NCI-H226 (cell line): ENCODE measurements at places on chromosomes 1 and 21.
A peak's percentile ranks its signal among the peaks of the same experiment; 100 is the strongest.

GRCh38 chr1:211541278-211541677, 37.7 kb downstream of the SLC30A1 start:
- no peak for DNase-seq

DNA sequence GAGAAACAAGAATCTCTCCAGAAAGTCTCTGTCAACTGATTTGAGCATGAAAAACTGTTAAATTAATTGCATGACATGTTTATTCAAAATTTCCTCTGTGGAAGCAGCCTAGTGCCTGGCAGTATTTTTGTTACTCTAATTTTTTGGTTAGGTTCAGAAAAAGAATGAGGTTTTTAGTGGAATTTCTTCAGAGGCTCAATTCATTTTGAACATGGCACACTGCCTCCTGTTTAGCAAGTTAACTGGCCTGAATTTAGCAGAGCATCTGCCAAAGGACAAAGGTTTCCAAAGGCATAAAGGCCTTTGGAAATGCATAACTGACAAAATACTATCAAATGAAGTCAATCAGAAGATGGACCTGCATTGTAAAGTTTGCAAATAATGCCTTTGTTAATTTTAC, 1326.5 kb downstream of the PLA2G4A start:
- DNase-seq = no peak

GRCh38 chr1:224217655-224218623, 34.9 kb downstream of the DEGS1 start:
- DNase-seq = no peak

- peak; percentile 98 for DNase-seq
Observed at GRCh38 chr1:12477936-12478611, 139.9 kb downstream of the DHRS3 start.

- no peak for DNase-seq
Observed at GRCh38 chr1:10540277-10541005, 65.7 kb downstream of the PEX14 start.

- DNase-seq = no peak
Observed at GRCh38 chr1:237740846-237741245, 149.9 kb downstream of the ZP4 start.

GRCh38 chr1:115112496-115113375, 23.4 kb upstream of the TSPAN2 start:
- no peak for DNase-seq

- DNase-seq = no peak
Observed at GRCh38 chr1:182699393-182700350, 15.3 kb upstream of the RGS8 start.

GRCh38 chr1:193408782-193409293, 222.4 kb upstream of the B3GALT2 start:
- DNase-seq = peak; percentile 98

GRCh38 chr1:33147997-33148314, 33.9 kb downstream of the TRIM62 start:
- DNase-seq = peak; percentile 38

DNA sequence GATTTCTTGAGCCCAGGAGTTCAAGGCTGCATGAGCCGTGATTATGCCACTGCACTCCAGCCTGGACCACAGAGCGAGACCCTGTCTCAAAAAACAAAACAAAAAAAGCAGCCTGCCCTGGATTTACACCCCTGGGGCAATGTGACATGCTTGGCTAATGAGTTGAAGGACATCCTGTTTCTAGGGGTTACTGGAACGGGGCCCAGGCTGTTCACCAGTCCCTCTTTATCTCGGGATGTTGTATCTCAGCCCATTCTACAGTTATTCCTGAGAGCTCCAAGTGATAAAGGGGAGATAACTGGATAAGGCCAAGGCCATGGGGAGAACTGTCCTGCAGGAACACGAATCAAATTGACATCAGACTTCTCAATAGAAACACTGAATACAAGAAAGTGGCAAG, 21.7 kb upstream of the S100A2 start:
- no peak for DNase-seq

- DNase-seq = no peak
Observed at GRCh38 chr1:215119719-215120365, 37.3 kb downstream of the KCNK2 start.

- DNase-seq = no peak
Observed at GRCh38 chr1:86596741-86597290, 49.9 kb downstream of the CLCA4 start.

DNA sequence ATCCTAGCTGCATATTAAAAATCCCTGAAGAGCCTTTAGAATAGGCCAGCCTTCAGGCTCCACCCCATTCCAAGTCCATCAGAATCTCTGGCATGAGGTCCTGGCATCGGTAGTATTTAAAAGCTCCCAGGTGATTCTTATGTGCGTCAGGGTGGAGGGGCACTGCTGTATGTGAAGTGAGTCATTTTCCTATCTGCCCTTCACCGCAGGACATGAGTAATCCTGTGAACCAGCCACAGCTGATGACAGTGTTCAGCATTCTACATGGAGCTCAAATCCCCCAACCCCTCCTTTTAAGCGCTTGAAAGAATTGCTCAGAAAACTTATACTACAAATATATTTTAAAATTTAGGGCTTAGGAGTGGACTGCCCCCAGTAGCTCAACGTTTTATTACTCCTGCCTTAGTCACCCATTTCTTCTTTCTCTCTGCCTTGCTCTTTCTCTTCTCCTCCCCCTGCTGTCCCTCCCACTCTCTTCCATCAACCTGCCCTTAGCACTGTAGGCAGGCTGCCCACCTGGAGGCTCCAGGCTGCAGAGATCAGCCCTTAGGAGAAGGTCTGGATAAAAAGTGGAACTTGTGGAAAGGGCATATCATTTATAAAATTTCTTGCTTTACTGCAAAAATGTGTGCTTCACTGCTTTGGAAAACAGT, 73.8 kb upstream of the ZNF281 start:
- peak; percentile 100 for DNase-seq

DNA sequence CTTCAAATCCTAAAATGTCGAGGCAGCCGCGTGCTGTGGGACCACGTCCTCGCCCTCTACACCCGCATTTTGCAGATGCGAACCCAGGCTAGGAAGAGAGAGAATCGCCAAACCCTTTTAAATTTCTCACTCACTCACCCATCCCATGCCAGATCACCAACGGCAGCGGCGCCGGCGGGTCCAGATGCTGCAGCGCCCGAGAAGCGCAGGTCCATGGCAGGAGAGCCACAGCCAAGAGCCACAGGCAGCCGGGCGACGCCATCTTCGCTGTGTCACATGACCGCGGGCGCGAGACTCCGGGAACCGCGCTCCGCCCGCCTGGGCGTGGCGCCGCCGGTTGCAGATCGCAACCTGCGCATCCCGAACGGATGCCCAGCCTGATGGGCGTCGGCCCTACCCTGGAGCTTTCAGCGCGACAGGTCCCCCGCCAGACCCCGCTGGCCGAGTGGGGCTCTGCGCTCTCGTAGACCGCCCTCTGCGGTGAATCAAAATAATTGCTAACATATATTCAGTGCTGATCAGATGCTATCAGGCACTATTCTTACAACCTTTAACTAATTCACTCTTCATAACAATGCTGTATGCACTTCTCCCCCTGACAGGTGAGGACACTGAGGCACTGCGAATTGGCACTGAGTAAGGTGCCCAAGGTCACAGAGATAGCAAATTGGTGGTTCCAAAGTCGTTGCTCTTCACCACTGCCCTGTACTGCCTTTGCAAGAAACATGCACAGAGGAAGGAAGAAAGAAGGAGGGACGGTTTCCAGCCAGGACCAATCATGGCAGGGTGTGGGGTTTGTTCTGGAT, at the start of gene PPT1:
Gene PPT1, minus strand, starts transcription at position 276 of the 806 bp plus-strand sequence. Its CDS starts 14 bp downstream, at position 262.
- DNase-seq = peak; percentile 68

DNA sequence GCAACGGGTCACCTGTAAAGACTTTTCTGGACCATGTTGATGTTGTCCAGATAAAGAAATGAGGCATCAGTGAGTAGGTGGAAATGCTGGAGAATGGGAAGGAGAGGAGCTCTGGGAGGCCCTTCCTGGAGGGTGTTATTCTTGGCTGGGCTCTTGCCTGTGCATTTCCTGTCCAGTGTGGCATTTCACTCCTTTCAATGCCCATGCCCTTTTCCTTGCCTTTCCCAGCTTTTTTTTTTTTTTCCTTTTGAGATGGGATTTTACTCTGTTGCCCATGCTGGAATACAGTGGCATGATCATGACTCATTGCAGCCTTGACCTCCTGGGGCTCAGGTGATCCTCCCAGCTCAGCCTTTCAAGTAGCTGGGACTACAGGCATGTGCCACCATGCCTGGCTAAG, 11.8 kb downstream of the NOS1AP start:
- DNase-seq = peak; percentile 84

DNA sequence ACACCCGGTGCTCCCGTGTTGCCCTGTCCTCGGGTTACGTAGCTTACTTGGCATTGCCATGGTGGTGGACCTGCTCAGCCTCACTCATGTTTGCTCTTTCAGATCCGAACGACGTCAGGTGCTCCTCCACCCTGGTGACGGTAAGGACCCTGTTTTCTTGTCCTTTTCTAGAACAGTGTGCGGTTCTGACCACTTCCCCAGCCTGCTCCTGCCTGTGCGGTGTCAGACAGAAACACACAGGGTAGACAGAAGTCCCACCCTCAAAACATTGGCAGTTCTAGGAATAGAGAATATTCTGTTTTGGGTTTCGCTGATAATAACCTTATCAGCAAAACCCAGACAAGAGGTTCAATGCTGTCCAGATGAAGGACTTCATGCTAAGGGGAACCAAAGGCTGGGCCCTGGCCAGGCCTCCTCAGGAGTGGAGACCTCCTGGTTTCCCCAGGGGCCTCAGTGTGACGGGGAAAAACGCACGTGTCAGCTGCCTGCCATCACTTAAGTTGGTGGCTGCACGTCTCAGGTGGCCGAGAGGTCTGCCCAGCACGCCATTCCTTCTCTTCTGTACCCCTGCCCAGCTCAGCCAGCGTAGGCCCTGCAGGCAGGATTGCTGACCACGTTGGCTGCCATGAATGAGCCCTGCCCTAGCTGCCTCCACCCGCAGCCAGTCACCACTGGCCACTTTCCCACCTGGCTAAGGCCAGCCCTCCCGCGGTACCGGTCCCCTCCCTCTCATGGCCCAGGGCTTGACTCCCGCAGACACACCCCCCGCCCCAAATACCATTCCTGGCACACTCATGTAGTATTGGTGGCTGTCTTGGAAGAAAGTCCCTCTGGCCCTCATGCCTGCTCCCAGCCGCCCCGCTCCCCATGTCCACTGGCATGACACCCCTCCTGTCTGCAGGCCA, 33.6 kb downstream of the SLC37A1 start:
- no peak for DNase-seq

GRCh38 chr1:239891621-239892358, 199.9 kb upstream of the FMN2 start:
- no peak for DNase-seq

DNA sequence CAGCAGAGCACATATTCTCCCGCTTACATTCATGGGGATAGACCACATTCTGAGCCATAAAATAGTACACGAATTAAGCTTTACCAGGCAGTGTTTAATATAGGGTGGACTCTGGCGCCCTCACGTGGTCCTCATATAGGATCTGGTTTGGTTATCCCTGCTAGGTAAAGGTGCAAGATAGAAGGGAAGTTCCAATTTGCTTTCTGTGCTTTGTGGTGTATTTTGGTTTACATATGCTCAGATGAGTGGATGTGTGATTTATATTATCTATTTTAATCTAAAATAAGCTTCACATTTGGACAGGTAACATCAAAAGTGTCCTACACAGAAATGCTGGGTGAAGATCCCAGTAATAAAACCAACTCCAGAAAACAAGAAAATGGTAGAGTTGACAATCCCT, 3.6 kb downstream of the CR1 start:
- DNase-seq = peak; percentile 8

GRCh38 chr1:39378377-39378776, 113.1 kb upstream of the BMP8A start:
- DNase-seq = no peak

GRCh38 chr1:78601068-78601467, 19.2 kb upstream of the IFI44L start:
- DNase-seq = no peak

GRCh38 chr21:45262041-45262581, 25.6 kb downstream of the POFUT2 start:
- DNase-seq = no peak

DNA sequence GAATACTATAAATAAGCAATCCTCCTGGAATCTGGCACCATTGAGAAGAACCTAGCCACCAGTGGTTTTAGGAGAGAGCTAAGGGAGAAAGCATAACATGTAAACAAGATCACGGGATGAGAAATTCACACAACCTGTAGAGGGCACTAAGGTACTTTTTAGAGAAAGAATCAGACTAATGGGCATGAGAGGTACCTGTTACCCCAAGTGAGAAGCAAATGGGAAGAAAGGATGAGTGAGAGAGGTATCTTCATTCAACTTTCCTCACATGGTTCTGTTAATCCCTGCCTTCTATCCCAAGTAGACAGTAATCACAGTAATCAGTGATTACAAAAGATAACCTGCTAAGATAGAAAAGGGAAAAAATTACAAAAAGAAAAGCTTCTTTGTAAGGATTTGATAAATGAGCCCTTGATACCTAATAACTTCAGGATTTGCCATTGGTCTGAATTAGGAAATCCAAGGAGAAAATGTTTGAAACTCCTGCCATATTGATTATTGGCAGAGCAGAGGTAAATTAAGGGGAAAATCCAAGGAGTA, 251.1 kb upstream of the ADGRL2 start:
- peak; percentile 50 for DNase-seq

- DNase-seq = peak; percentile 48
Observed at GRCh38 chr1:21801100-21801499, 11.0 kb upstream of the LDLRAD2 start.

- no peak for DNase-seq
Observed at GRCh38 chr1:119975006-119975405, 78.7 kb upstream of the ADAM30 start.

DNA sequence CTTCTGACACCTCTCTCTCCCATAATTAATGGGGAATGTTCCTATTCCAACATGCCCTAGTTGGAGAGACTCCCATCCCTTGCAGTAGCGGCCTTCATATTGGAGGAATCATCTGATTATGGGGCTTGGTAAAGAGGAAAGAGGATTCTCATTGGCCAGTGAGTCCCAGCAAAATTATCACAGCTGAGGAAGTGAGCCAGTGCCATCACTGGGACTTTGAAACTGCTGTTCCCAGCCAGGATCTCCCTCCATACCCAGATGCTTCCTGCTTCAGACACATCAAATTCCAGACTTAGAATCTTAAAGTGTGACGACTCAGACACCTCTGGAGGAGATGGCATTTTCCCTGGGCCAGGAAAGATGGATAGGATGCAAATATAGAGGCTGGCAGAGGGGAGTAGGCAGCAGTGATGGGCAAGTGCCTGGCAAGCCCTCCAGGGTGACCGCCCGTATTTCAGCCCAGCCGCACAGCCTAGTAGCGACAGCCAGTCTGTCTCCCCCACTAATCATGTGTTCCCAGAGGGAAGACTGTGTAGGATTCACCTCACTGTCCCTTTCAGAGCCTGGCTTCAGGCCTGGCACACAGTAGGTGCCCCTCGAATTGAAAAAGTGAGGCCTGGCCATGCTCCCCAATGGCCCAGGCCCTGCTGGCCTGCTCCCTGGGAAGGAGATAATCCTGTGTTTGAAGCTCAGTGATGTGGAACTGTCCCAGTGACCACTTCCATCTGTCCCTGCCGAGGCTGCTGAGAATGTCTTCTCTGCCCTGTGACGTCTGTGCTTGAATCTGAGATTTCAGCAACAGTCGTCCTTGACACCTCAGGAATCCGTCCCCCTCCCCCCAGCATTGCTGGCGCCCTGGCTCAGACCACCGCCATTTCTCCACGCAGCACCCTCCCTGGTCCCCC, 41.2 kb upstream of the MAGOH start:
- DNase-seq = no peak
